ENCODE measurements at places on chromosomes 2 and 18. TPM values are rescaled to one million over a fixed set of nuclear protein-coding genes. Genes with fewer than 3 reads are reported as not detected.

WNT10A gene
- total RNA-seq: 12.4 TPM

GRCh38 chr18:6132751-6133368, 237.5 kb upstream of the TMEM200C start:
- H3K4me3 ChIP-seq: no peak overlapping the region
- H3K27me3 ChIP-seq: no peaks in the 10 kb centered on the region
- H3K27ac ChIP-seq: no peak overlapping the region
- no peak for DNase-seq
- H3K4me1 ChIP-seq: no peaks in the 10 kb centered on the region

DNA sequence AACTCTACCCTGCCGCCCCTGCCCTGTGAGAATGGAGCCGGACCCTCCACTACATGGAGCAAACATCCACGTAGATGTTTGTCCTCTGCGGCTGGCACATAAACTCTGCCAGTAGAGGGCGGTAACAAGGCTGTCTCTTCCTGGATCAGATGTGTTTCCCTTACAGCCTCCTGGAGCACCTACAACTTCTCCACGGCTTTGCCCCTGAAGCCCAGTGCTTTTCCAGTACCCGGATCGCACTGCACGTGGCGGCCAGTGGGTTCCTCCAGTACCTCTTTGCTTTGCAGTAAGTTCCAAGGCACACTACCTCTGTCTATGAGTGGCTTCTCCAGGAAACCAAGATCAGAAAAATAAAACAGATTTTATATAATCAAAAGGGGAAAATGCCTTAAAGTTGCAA, 651.3 kb downstream of the DCDC2C start:
- H3K27me3 ChIP-seq: no peaks in the 10 kb centered on the region
- no peak overlapping the region for H3K27ac ChIP-seq
- H3K4me3 ChIP-seq: no peak overlapping the region

DNA sequence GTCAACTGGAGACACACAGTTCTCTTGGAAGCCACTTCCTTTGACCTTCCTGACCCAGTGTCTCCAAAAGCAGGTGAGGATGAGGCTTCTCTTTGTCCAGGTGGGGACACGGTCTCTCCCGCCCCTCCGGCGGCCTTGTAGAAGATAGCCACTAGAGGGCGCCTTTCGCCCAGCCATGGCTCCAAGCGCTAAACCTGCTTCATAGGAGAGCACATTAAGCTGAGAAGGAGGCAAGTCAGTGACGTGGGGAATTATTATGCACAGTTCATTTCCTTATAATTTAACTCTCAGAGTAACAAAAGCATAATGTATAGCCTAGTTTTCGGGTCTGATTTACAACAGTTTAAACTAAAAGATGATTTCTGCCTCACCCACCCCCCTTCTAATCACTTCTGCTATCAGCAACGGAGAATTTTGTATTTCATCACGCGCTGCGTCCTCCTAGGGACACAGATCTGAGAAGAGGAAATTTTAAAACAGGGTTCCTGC, 208.7 kb downstream of the ICOS start:
- H3K27me3 ChIP-seq: no peaks in the 10 kb centered on the region
- H3K4me1 ChIP-seq: peaks cover 11% of the 10 kb centered on the region
- H3K36me3 ChIP-seq: no peaks in the 10 kb centered on the region

PSMA8 gene
- 0.75 TPM for total RNA-seq

VIT gene
- not detected for total RNA-seq

GRCh38 chr2:52879561-52879960, 888.0 kb upstream of the CHAC2 start:
- H3K4me1 ChIP-seq: no peaks in the 10 kb centered on the region
- no peaks in the 10 kb centered on the region for H3K36me3 ChIP-seq
- DNase-seq: no peak
- no peak overlapping the region for H3K4me3 ChIP-seq
- H3K27ac ChIP-seq: no peak overlapping the region
